ENCODE measurements at places on chromosomes 3 and 15.

- no peak for DNase-seq
Measured at GRCh38 chr3:135117977-135118376, 322.9 kb downstream of the EPHB1 start.

GRCh38 chr3:143121241-143122088 lies 1.9 kb downstream of the CHST2 start:
- DNase-seq, result peak; percentile 51

DNA sequence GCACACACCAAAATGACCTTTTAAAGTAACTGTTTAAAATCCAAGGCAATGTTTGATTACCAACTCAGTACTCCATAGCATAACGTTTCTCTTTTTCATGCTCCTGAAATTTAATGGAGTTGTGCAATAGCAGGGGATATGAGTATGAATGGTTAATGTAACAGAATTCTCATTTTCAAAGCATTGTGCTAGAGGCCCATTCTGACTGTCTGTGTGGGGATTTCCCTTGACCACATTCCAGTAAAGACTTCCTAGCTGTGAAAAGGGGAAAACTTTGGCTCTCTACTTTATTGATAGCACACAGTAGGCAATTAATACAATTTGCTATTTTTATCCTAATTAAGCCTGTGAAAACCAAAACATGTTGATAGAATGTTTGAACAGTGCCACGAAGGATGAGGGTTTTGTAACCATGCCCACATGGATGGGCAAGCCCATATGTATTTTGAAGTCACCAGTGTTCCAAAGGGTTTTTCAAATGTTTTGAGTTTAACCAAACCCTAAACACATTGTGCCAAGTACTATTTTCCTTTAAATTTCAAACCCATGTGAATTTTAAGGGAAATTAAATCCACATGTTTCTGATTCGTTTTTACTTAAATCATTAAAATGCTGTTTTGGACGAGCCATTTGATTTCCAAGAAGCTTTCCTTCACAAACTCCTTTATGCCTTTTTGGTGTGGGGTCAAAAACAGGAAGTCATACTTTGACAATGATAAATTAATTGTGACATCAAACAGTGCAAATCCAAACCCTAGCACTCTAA lies 261.2 kb downstream of the SHOX2 start:
- DNase-seq, result no peak

GRCh38 chr15:80234883-80235282 lies 17.1 kb downstream of the CTXND1 start:
- no peak for DNase-seq

DNA sequence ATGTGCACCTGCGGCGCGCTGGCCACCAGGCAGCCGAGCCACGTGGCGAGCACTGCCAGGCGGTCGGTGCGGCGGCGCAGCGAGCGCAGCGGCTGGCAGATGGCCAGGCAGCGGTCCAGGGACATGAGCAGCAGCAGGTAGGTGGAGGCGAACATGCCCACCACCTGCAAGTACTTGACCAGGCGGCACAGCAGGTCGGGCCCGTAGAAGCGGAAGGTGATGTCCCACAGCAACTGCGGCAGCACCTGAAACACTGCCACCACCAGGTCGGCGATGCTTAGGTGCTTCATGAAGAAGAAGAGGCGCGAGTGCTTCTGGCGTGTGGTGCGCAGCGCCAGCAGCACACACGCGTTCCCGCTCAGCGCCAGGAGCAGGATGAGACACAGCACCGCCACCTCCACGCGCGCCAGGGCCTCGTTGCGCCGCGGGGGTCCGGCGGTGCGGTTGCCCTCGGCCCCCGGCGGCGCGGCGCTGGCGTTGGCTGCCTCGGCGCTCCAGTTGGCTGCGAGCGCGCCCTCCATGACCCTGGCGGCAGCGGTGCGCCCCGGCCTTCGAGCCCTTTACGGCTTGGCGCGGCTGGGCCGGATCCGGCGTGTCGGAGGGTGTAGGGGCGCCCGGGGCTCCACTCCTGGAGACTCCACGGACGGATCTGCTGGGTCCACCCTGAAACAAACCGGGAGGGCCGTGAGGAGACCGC lies 1.6 kb downstream of the OXTR start:
- DNase-seq, result no peak

DNA sequence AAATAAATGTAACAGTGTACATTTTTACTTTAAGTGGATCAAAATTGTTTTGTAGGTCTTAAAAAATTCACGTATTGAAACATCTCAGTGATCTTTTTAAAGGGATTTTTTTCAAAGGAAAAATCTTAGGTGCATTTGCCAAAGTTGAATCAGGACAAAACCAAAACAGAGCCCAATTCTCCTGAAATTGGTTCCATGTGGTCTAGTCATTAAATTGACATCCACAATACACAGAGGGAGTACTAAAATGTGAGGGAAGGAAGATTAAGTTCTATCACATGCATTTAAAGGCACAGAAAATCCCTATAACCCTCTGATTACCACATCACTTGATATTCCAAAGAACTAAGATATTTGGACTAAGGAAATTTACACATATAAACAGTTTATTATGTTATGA lies 39.3 kb upstream of the HDC start:
- no peak for DNase-seq

DNA sequence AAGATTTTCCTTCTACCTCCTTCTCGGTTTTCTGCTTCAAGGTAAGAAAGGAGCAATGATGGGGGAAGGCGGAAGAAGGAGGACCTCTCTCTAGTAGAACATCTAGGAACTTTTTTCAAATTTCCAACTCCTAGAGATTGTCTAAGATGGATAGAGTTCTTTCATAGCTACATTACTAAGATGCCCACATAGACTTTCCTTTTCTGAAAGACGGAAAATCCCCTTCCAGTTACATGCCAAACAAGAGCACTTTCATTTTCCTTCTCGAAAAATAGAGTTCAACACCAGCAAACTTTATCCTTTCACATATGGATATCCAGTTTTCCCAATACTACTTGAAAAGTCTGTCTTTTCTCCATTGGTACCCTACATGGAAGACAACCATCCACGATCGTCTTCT lies 692 bp downstream of the HTR3E start:
- DNase-seq, result no peak

DNA sequence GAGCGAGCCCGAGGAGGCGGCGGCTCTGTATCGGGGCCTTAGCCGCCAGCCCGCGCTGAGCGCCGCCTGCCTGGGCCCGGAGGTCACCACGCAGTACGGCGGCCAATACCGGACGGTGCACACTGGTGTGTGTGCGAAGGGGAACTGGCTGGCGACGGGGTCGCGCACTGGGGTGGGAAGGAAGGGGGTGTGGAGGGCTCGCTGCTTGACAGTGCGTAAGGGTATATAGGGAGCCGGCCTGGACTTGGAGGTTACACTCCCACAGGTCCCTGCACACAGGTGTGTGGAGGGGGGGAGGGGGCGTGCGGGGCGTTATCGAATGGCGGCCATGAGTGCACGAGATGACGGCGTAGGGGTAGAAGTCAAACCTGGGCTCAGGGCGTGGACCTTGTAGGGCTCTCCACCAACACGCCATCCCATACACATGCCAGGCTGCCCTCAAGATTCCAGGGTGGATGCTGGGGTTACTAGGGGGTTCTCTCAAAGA lies 389 bp downstream of the APEH start:
- DNase-seq, result no peak

DNA sequence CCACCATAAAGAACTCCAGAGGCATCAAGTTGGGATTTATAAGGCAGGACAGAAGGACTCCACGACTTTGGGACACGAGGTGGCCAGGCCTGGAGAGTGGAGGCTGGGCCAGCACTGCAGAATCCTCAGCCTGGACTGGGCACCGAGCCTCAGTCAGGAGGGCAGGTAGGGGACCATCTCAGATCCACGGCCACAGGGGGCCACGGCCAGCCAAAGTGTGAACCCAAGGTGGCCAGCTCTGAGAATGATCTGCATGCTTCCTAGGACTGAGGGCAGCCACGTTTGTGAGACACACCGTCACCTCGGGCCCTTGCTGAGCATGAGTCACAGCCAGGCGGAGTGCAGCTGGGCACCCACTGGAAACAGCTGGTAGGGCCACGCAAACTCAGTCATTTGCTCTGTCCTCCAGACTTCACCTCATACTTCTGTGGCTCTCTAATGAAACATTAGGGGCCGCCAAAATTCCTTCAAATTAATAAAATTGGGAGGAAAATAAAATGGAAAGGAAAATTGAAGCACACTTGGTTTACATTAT lies 65.8 kb downstream of the CTNNB1 start:
- DNase-seq, result no peak

DNA sequence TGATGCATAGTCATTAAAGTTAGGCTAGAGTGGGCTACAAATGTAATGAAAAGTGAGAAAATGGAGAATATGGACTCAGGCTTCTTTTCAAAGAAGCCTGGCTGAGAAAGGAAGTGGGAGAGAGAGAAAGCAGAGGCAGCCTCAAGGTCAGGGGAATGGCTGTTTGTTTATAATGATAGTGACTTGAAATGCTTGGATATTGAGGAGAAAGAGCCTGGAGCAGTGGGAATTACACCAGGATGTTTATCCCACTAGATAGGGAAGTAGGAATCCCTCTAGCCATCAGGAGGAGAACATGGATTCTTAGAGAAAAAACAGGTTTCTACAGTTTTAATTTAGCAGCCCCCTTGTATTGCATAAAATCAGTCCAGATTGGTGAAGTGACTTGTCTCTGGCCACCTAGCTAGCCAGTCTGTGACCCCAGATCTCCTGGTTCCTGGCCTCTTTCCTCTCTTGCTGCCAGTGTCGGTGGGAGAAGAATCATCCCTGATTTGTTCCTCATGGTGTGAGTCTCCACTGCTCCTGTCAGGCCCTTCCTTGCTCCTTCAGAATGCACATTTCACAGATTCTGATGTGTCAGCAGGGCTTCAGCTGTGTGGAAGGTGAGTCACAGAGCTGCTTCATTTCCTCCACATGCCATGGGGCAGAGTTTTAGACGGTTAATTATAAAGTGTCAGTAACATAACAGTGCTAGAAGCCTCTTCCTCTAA lies 32.9 kb downstream of the SEMA6D start:
- DNase-seq, result no peak
